H1 (cell line): ENCODE measurements at places on chromosomes 3 and 15. TPM values are rescaled to one million over a fixed set of nuclear protein-coding genes. Genes with fewer than 3 reads are reported as not detected.

The BFSP2 gene
- not detected in 2 replicates for polyA plus RNA-seq

The ACP3 gene
- polyA plus RNA-seq: 0.67 and 1.4 TPM in 2 replicates

The CLASP2 gene
- 16.3 and 21.7 TPM in 2 replicates for polyA plus RNA-seq

The C3orf22 gene
- not detected in 2 replicates for polyA plus RNA-seq

DNA sequence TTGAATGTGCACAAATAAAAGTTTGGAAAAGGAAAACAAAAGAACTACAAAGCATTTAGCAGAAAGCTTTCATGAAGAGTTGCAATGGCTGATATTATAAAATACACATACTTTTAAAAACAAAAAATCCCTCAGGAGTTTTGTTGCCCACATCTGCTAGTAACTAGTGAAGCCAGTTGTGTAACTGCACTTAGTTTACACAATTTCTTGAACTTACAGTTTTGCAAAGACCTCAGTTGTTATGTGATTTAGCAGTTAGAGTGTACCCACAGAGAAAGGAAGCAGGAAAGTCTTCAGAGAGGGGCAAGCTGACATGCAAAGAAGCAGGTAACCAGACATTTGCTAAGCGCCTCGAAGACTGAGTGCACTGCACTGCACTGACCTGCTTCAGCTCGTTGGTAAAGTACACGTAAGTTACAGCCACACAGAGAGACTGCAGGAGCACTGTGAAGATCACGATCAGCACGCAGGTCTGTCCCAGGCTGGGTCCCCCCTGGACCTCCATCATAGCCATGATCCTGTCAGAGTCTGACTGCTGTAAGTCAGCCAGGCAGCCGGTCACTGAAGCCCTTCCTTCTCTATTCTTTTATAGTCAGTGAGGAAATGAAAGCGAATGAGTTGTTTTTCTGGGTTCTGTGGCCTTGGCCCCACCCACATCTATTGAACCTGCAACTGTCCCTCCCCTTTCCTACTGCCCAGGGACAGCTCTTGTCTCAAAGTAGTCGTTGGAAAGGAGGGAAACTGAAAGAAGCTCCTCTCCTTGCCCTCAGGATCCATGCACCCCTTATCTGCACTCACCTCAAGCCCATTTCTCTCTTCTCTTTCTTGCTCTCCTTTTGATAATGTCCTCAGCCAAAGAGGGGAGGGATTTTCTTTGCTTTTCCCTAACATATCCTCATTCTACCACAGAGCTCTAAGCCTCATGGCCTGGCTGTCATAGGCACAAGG is at the start of gene TNFSF10:
TSS of gene TNFSF10 (minus strand) at position 560 of the 948 bp plus-strand sequence. CDS start at position 514, 46 bp downstream.
- no peak for DNase-seq

The OR5H15 gene
- not detected in 2 replicates for polyA plus RNA-seq

The NPAP1 gene
- polyA plus RNA-seq: 0.06 and 0.08 TPM in 2 replicates

- no peak for DNase-seq
Observed at GRCh38 chr3:64131725-64132469, 93.4 kb downstream of the PRICKLE2 start.

GRCh38 chr3:12859840-12860239 is 18.5 kb upstream of the RPL32 start:
- no peak for DNase-seq

DNA sequence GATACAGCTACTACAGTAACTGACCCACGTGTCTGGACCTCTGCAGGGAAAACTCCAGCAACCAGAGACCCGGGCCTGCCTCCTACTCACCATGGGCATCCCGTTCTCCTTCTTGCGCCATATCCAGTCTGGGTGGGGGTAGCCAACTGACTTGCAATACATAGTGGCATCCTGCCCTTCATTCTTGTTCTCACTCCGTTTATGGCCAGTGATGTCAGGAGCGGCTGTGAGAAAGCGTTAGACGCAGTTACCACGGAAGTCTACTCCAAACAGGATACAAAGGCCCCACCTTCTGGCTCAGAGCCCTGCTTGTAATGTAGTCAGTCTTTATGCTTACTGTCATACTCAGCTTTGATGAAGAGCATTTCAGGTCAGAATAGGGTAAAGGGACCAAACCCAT is 59.6 kb downstream of the NPTN start:
- DNase-seq: no peak

The SI gene
- not detected in 2 replicates for polyA plus RNA-seq

- DNase-seq: no peak
Observed at GRCh38 chr3:32175607-32176197, 62.8 kb upstream of the CMTM8 start.

The FAIM gene
- 1.2 TPM in 2 replicates for polyA plus RNA-seq

- no peak for DNase-seq
Observed at GRCh38 chr3:150497956-150498355, 48.3 kb downstream of the SERP1 start.

- no peak for DNase-seq
Observed at GRCh38 chr3:156519758-156520162, 35.2 kb downstream of the SSR3 start.

The FBXO40 gene
- polyA plus RNA-seq: 0.03 and 0.05 TPM in 2 replicates

DNA sequence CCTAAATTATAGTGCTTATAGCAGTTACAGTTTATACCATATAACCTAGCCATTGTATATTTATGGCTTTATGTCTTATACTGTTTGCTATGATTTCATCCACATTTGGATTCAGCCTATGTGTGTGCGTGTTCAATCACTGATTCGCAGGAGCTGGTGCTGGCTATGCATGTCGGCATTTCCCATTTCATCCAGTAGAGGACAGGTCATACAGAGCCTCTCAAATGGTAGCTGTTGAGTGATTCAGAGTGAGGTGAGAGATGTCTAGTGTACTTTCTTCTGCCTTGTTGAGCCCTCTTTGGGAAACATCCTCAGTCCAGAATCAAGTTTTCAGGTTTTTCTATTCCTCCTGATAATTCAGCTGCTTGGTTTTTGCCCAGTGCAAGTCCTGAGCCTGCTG is 76.1 kb downstream of the FRMD4B start:
- no peak for DNase-seq

DNA sequence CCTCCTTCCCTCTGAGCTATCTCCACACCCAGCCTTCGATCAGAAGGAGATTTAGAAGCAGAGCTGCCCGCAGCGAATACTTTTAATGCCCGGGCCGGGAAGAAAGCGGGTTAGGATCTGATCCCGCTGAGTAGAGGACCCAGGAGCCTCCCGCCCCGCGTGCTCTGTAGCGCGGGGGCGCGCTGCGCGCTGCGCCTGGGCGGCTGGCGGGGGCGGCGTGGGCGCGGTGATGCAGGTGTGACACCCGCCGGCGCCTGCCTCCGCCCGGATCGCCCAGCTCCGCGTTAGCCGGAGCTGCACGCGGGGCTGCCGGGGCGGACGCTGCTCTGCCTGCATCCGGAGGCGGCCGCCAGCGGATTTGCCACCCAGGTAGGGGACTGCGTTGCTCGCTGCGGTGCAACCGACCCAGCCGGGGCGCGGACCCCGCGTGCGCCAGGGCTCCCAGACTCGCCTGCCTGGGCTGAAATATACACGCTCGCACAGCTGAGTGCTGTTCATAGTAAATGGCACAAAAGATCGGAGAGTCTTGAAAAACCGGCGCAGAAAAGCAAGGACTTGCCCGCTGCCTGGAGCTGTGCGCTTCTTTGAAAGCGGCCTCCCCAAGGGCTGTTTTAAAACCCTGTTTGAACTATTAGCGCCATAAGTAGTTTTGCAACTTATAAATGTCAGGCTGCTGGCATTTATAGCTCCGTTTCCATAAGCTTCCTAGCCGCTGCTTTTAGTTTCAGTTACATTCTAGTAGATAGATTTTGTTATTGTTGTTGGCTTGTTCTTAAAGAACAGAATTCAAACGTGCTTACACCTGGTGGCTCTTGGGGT is at the start of gene SV2B:
TSS of gene SV2B (plus strand) at position 263 of the 819 bp plus-strand sequence. CDS start 126,007 bp downstream, outside the sequence.
- no peak for DNase-seq

- no peak for DNase-seq
Observed at GRCh38 chr3:153254361-153254760, 92.3 kb downstream of the RAP2B start.

The TP63 gene
- not detected in 2 replicates for polyA plus RNA-seq

DNA sequence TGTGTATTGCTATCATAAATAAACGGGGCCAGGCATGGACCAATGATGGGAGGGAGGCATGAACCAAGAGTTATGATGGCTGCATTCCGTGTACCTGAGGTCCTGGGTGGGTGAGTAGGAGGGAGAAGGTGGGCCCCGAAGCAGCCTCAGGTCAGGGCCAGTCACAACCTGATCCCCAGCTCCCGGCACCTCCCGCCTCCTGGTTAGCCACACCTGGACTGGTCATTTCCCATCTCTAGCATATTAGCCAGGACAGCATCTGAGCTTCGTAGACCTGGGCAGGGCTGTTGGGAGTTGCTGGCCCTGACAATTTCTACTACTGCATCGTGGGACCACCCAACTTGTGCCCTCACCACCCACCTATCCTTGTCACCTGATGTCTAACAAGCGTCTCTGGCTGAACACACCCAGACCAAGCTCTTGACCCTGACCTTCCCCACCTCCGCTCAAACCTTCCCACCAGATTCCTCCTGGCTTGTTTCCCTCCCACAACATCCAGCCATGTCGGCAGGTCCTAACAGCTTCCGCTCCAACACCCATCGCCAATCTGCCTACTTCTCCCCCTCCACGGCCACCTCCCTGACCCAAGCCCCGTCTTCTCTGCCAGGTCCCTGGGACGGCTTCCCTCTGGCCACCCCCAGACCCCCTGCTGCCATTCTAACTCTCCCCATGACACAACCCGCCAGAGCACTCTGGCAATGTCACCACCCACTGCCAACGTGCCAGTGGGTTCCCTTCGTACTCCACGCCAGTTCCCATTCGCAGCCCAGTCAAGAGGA is 133.8 kb upstream of the IQSEC1 start:
- DNase-seq: no peak

DNA sequence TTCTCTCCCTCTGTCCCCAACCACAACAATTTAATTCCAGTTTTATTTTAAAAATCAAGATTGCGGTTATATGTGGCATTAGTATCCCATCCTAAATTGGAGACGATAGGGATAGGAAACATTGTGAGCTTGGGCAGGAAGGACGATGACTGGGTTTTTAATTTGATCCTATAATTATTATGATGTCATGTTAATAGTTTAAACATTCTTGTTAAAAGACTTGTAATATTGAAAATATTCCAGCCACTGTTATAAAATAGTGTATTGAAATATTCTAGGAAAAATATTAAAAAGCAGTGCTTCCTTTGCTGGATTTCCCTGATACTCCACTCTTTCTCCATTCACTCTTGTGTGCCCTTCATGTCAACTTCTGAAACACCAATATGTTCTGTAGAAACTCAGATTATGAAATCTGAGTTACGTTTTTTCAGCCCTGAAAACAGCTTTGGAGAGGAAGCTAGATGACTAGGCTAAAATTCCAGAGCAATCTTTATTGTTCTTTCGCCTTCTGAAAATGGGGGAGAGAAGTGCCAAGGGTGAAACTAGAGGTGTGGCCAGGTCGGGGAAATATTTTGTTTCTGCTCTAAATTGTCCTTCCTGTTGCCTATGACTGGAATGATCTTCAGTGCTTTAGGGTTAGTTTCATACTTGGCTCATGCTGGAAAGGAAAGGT is 46.1 kb upstream of the MAP3K13 start:
- DNase-seq: no peak
